ENCODE measurements at places on chromosomes 1 and 21.

- no peak for DNase-seq
Observed at GRCh38 chr1:112901387-112901786, 54.6 kb downstream of the SLC16A1 start.

DNA sequence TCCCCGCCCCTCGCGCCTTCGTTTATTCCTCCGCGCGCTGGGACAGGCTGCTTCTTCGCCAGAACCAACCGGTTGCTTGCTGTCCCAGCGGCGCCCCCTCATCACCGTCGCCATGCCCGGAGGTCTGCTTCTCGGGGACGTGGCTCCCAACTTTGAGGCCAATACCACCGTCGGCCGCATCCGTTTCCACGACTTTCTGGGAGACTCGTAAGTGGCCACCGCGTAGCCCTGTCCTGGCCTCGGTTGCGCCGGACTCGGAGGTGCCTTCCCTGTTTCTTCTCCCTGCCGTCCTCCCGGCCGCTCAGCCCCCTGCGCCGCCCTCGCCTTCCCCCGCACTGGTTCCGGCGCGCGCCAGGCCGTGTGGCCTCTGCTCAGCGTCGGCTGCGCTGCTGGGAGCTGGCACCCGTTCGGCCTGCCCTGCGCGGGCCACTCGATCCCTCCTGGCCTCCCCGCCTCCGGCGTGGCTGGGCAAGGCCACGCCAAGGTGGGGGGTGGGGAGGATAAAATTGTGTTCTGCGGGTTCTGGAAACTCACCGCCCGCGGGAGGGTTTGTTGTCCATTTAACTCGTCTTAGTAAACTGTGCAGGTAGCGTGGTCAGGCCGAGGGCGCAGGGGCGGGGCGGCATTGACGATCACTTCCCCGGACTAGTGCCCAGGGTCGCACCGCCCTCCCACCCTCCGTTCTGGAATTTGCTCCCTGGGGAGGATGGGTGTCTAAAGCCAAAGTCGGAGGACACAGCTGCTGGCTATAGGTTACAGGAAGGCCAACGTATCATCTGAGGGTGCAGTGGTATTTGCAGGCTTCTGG, at the start of gene PRDX6:
PRDX6 (plus strand) TSS at position 50 of the 808 bp plus-strand sequence; CDS start at position 113, 63 bp downstream.
- peak; percentile 95 for DNase-seq

- peak; percentile 51 for DNase-seq
Observed at GRCh38 chr1:31394584-31395193, 18.3 kb upstream of the SERINC2 start.

DNA sequence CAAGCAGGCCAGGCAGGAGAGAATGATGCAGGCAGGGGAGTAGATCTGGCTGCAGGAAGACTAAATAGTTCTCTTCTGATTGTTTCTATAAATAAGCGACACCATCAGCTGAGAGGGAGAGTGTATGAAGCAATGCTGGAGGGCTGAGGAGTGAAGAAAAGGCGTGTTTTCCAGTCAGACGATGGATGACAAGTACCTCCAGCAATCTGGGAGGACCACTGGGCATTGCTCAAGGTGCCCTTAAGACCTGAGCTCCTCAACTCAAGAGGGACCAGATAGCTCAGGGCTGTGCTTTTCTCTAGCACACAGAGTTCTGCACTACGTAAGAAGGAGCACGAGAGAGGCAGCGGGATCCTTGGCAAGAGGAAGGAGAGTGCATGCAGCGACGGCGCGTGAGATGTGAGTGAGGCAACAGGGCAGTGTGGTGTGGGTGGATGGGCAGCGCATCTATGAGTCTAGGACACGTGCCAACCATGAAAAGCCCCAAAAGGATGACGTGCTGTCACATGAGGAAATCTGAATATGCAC, 36.0 kb downstream of the PABPC4 start:
- DNase-seq = no peak

Measured in NCI-H526 treated with DMSO at 0.1 percent for 48 hours (cell line).